ENCODE measurements at places on chromosomes 13 and 19.

DNA sequence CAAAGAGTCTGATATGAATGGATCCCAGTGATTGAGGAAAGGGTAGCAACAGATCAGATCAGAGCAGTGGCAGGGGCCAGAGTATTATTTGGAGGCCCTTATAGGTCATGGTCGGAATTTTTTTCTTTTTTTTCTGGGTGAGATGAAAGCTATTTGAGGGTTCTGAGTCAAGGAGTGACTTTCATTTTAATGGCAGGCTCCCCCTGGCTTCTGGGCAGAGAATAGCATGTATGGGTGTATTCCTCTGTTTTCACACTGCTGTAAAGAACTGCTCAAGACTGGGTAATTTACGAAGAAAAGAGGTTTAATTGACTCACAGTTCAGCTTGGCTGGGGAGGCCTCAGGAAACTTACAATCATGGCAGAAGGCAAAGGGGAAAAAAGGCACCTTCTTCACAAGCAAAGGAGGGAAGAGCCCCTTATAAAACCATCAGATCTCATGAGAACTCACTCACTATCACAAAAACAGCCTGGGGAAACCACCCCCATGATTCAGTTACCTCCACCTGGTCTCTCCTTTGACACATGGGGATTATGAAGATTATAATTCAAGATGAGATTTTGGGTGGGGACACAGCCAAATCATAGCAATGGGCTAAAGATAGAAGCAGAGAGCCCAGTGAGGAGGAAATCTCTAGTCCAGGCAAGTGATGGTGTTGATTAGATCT lies 3.0 kb upstream of the SLC6A16 start:
- no peak for DNase-seq

- no peak for DNase-seq
These were observed 26.4 kb downstream of the C13orf46 start for GRCh38 chr13:113947311-113948033.

DNA sequence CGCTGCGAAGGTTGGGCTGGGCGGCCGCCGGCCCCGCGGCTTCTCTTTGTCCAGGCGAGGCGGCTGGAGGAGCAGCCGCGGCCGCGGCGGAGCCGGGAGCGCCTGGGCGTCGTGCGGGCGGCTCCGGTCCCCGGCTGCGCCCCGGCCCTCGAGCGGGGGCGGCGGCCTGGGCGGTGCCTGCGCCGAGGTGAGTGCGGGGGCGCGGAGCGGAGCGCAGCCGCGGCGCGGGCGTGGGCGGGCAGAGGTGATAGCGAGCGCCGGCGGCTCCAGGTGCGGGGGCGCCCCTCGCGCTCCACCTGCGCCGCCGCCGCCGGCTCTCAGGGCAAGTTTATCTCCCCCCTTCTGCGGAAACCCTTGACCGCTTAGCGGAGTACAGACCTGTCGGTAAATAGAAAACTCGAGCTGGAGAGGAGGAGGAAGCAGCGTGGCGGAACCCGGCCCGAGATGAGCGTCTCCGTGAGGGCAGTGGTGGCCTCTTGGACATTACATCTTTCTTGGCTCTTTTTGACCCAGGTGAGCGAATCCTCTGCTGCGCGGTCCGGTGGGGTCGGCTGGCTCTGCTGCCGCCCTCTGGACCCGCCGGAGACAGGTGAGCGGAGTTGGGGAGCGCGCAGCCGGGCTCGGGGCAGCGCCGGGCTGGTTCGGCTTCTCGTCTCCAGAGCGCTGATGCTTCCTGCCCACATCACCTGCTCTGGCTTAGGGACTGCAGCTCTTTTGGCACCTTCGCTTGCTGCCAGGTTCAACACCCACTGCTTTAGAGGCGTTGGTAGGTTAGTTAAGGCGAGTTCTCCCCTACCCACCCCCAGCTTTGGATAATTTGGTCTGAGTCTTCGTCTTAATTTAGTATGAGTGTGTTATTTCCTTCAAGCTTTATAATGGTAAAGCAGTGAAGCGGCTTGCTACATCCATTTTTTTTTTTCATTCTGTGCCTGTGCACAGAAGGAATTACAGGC lies at the start of gene MTUS2:
Gene MTUS2 (plus strand): TSS at position 241 of the 953 bp plus-strand sequence.
- no peak for DNase-seq

DNA sequence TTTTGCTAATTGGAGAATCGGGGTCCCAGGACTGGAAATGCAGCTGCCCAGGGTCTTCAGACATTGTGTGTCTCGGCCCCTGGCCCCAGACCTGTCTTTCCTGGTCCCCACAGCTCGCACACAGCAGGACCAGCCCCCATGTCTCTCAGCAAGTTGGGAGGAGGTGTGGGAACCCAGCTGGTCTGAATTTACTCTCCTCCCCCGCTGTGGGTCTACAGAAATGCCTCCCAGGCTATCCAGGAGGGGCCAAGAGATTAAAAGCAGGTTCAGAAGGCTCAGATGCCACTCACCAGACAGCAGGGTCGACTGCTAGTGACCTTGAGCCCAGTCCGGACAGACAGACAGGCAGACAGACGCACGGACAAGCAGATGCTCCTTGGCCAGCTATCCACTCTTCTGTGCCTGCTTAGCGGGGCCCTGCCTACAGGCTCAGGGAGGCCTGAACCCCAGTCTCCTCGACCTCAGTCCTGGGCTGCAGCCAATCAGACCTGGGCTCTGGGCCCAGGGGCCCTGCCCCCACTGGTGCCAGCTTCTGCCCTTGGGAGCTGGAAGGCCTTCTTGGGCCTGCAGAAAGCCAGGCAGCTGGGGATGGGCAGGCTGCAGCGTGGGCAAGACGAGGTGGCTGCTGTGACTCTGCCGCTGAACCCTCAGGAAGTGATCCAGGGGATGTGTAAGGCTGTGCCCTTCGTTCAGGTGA lies at the start of gene DAND5:
Gene DAND5 (plus strand): TSS at position 285 of the 697 bp plus-strand sequence. CDS start 85 bp downstream, at position 370.
- DNase-seq: no peak

DNA sequence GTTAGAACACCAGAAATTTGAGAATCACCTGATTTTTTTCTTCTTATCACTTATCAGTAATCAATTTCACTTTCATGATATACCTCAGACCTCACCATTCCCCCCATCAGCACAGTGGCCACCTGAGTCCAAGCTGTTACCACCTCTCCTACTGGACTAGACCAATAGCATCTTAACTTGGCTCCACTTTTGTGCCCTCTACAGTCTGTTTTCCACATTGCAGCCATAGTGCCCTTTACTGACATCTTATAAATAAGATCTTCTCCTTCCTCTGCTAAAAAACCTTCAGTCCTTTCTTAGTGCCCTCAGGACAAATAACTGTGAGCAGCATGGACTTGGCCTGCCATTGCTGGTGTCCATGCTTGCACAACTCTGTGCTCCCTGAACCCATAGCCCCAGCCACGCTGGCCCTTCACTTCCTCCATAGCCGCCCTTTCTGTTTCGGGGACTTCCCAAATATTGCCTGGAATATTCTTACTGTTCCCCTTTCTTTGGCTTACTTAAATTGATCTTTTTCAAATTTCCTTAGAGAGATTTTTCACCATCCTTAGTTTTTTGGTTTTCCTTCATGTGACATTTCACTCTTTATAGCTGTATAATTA lies 380.8 kb downstream of the LMO7 start:
- no peak for DNase-seq

DNA sequence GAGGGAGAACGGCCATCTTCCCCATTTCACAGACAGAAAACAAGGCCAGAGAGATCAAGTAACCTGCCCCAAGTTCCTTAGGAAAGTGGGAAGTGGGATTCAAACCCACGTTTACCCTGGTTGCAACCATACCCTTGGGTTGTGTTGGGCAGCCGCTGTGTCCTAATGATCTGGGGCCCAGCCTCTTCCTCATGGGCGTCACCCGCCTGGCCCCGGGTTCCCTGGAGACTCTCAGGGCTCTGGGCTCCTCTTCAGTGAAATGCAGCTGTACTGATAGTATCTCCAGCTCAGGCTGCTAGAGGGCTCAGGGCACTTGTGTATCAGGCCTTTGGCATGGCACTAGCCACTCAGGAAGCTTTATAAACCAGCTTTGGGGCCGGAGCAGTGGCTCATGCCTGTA lies 9.8 kb downstream of the TMED1 start:
- no peak for DNase-seq

Measured in activated CD8-positive, alpha-beta memory T cell treated with anti-CD3 and anti-CD28 coated beads for 48 hours (primary cell).